Upper lobe of right lung (tissue), 1 donor: ENCODE measurements at places on chromosomes 1 and 21. TPM values are rescaled to one million over a fixed set of nuclear protein-coding genes. Genes with fewer than 3 reads are reported as not detected.

DNA sequence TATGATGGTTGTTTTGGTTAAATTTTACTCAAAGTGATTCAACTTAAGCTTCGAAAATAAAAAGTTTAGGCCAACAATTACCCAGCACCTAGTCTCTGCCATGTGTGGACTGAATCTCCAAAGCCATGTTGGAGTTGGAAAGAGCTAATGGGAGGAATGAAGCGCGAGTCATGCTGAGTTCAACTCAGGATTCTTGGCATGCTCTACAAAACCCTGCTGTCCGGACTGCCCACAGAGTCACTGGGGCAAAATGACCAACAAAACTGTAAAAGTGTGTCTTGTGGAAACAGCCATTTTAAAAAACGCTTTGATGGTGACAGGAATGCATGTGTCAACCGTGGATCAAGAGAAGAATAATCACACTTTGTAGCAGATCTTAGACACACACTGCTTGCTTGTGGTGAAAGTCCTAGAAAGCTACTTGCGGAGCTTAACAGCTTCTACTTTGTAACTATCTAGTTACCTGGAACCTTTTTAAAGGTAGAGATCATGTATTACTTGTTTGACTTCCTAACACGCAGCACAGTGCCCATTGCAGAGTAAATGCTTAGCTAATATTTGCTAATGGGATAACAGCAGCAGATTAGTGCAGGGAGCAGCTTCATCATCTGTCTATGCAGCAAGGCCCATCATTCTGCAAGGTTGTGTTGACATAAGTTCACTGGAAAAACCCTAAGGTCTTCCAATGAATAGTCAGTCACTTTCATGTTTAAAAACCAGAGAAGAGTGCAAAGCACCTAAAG lies 7.0 kb upstream of the GBP6 start:
- H3K4me1 ChIP-seq: peaks cover 3% of the 10 kb centered on the region
- H3K36me3 ChIP-seq: no peaks in the 10 kb centered on the region
- no peak for DNase-seq
- H3K4me3 ChIP-seq: no peak overlapping the region

Gene TCEA3
- total RNA-seq: 39.4 TPM

Gene SLAMF6
- 4.4 TPM for total RNA-seq

- no peaks in the 10 kb centered on the region for H3K27me3 ChIP-seq
- H3K4me3 ChIP-seq: no peak overlapping the region
- DNase-seq: no peak
- no peaks in the 10 kb centered on the region for H3K36me3 ChIP-seq
- H3K27ac ChIP-seq: no peak overlapping the region
Observed at GRCh38 chr21:35436899-35437298, 387.8 kb upstream of the RUNX1 start.

- no peaks in the 10 kb centered on the region for H3K36me3 ChIP-seq
- H3K4me1 ChIP-seq: no peaks in the 10 kb centered on the region
- H3K27me3 ChIP-seq: no peaks in the 10 kb centered on the region
- H3K4me3 ChIP-seq: peak overlapping the region; percentile 6
- DNase-seq: no peak
Observed at GRCh38 chr1:169528215-169529067, 42.7 kb upstream of the SLC19A2 start.

GRCh38 chr1:113534130-113534817 lies 144.0 kb downstream of the MAGI3 start:
- no peak for DNase-seq
- H3K4me3 ChIP-seq: no peak overlapping the region
- no peak overlapping the region for H3K27ac ChIP-seq
